ENCODE measurements at places on chromosomes 16 and 17.

DNA sequence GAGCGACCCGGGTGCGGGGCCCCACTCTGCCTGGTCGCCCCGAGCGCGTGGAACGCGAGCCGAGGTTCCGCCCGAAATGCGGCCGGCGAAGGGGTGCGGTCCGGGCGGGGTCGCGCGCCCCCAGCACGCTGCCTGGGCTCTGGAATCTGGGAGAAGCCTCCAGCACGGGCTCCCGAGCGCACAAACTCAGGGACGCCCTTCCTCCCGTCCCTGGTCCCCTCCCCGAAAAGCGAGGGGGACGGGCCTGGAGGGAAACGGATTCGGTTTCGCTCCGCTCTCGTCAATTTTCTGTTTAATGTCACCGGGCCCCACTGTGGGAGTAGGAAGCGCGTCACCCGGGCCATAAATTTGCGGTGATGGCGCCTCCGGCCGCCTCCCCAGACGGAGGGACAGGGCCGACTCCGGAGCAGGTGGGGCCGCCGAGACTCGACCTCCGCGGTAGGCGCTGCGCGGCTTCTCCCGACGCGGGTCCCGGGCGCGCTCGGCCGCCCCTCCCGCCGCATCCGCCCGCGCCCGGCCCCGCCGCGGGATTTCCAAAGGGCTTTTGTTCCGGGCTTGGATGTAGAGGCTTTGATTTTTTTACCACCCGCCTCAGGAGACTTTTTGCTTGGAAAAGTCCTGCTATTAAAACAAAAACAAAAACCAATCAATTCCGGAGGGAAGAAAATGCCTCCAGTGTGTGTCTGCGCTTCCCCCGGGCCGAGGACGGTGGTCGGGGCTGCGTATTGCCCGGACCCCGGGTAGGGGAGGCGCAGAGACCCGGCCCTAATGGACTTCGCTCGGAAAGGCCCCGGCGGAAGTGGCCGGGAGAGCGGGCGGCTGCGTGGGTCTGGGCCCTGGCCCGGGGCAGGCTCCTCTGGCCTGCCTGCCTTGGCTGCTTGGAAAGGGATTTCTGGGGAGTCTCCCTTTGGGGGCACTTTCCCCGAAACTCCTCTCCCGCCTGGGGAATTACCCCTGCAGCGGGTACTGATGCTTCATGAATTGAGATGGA is 7.9 kb upstream of the BAHCC1 start:
- DNase-seq, result peak; percentile 64

DNA sequence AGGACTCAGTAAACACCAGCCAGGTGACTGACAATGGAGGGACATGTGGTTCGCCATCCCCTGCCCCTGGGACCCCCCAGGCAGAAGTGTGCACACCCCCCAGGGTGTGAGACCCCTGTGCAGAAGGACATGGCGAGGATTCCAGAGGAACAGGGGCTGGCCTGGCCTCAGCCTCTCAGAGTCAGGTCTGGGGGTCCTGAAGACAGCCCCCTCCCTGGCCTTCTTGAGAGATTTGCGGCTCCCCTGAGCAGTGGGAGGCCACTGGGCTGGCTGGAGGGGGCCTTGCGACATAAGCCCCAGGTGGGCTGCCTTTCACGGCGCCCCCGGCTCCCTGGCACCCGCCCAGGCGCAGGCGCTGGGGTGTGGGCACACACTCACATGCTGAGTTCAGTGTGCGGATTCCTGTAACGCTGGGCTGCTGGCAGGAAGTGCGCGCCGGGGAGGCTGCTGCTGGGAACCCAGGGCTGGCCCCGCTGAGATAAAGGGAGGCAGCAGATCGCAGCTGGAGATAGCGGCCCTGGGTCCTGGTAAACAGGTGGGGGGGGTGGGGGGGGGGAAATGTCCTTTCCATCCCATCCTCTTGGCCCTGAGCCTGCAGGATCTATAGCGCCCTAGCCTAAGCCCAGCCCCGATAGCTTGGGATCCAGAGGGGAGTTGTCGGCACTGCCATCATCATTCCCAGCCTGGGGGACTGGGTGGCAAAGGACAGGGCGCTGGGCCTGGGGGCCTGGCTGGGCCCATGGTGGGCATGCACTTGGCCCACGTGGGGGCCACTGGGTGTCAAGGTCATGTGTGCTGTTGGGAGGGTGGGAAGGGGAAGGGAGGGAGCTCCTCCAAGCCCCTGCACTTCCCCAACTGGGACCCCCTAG is 27.1 kb downstream of the TMEM235 start:
- peak; percentile 83 for DNase-seq

DNA sequence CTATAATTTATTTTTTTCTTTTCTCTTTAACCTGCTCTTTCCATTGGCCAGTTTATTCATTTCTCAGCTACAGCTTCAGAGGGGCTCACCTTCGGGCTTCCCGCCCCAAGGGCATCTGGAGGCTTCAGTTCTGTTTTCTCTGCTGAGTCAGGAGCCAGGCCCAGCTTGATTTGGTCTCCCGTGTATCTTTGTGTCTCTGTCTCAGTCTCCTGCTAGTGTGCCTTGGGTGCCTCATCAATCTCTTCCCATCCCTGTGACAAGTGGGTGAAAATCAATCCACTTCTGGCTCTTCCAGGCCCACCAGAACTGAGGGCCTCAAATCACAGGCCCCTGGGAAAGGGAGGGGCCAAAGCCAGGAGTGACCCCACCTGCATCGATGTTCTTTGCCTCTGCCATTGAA is 72.1 kb downstream of the CCDC182 start:
- peak; percentile 13 for DNase-seq

DNA sequence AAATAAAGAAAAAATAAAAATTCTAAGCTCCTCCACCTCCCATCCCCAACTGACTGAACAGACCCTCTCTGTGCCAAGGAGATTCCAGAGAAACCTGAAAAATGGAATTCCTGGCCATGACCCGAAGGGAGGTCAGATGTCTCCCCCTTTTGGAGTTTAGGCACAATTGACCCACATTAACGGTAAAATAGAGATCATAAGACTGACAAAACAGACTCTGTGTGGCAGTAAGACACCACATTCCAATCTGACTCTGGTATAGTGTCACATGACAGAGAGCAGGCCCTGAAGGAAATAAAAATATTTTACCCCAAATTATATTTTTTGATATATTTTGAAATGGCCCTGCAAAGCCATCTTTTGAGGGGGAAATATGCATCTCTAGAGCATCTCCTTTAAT is 115.1 kb upstream of the ZKSCAN2 start:
- no peak for DNase-seq

DNA sequence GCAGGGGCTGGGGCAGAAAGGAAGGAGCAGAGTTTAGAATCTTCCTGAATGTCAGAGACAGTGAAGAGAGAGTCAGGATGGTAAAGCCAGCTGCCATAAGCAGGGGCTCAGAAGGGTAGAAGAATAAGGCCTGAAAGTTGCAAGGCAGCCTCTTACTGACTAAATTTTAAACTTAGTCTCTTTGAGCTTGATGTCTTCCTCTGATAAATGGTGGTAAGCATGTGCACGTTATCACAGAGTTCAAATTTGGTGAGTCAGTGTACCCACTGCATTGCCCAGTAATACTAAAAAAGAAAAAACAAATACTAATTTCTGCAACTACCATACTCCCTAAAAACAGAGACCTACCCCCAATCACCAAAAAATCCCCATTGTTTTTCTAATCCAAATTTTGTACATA is 45.2 kb downstream of the SIAH1 start:
- DNase-seq, result no peak

GRCh38 chr17:29136998-29137730 is 43.0 kb downstream of the MYO18A start:
- peak; percentile 55 for DNase-seq

GRCh38 chr17:43552229-43552837 is 6.2 kb upstream of the ETV4 start:
- DNase-seq, result no peak

DNA sequence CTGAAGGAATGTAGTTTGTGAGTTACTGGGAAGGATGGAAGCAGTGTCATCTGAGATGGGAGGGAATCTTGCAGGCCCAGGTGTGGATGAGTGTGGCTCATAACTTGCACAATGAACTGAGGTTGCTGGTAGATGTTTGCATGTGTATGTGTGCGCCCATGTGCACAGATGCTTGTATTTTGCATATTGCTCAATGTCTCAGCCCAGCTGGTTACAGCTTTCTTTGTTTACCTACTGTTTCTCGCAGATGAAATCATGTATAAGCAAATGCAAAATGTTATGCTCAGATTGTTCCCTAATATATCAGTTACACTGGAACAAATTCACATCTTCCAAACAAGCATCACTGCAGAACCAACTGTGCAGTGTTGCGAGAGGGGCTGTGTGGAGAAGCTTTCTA is 452.2 kb upstream of the EEF2KMT start:
- DNase-seq, result no peak

DNA sequence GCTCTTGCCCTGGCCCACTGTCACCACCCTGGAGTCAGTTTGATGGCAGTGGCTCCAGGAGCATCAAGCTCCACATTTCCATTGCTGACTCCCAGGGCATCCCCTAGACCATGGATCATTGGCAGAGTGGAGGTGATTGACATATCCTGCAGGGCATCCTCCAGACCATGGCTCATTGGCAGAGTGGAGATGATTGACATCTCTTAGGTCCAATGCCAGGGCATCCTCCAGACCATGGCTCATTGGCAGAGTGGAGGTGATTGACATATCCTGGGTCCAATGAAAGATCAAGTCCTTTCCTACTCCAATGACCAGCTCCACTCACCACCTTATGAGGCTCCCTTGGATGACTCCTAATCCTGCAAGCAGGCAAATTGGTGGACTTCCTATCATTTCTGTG is 174.3 kb upstream of the NLRP1 start:
- DNase-seq, result peak; percentile 23

GRCh38 chr17:42240201-42240600 is 36.0 kb downstream of the STAT5B start:
- no peak for DNase-seq

Measured in activated T-cell treated with anti-CD3 and anti-CD28 coated beads, Interleukin-2, amount 50 U/mL, for 48 hours (primary cell).